Cortex of kidney (tissue), 1 donor: ENCODE measurements at places on chromosomes 13 and 19.

DNA sequence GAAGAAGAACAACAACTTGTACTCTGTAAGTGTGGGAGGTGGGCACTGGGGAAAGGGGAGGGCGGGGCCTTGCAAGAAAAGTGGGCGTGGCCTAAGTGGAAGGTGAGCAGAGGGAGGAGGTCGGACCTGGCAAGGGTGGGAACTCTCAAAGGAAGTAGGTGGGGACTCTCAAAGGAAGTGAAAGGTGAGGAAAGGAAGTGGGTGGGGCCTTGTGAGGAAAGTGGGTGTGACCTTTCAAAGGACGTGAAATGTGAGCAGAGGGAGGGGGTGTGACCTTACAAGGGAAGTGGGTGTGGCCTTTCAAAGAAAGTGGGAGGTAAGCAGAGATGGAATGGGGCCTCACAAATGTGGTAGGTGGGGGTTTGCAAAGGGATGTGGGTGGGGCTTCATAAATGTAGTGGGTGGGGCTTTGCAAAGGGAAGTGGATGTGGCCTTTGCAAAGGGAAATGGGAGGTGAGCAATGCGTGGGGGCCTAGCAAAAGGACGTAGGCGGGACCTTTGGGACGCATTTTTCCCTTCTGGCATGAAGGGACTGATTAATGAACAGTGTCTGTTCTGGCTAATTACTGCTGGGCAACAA lies 25.9 kb downstream of the ACSBG2 start:
- DNase-seq, result no peak

DNA sequence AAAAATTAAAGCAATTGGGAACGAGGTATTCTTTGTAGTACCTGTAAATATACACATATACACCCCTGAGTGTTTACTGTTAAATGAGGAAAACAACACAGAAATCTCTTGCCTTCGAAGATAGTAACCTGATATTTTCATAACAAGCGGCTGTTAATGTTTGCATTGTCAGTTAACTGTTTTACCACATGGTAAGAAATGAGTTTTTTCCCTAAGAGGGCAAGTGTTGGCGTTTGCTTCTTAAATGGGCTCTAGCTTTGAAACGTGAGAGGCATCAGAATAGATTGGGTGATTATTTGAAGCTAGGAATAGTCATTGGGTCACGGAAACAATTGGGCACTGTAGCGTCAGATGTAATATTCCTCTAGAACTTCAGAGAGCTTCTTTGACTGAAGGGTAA lies 22.0 kb upstream of the UPF3A start:
- no peak for DNase-seq

- no peak for DNase-seq
Observed at GRCh38 chr13:28657784-28658538, 969 bp upstream of the POMP start.

GRCh38 chr19:16970821-16971220 lies 55.8 kb downstream of the CPAMD8 start:
- DNase-seq, result no peak

- no peak for DNase-seq
Observed at GRCh38 chr13:80341756-80342370, 937 bp upstream of the SPRY2 start.

- DNase-seq, result no peak
Observed at GRCh38 chr13:42594481-42595252, 20.7 kb downstream of the TNFSF11 start.

DNA sequence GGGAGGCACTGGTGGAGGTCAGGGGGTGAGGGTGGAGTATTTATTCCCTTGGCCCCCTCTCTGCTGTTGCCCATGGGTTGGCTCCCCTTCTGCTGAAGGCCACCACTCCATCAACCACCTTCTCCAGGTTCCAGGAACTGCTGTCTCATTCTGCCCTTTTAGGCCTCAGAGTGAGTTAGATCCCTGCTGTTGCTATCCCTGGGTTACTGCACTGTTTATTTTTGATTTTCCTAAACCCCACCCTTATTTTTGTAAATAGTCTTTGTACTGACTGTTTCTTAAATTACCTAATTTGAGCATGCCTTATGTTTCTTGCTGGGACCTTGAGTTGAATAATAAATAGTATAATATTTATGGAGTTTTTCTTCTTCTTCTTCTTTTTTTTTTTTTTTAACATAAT lies 132.8 kb downstream of the RGCC start:
- DNase-seq, result no peak

DNA sequence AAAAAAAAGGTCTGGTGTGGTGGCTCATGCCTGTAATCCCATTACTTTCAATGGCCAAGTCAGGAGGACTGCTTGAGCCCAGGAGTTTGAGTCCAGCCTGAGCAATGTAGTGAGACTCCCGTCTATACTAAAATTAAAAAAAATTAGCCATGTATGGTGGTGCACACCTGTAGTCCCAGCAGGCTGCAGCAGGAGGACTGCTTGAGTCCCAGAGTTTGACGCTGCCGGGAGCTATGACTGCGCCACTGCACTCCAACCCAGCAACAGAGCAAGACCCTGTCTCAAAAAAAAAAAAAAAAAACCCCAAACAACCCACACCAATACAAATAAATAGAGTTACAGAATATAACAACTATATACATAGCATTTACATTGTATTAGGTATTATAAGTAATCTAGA lies 65.7 kb downstream of the MICU2 start:
- DNase-seq, result no peak

DNA sequence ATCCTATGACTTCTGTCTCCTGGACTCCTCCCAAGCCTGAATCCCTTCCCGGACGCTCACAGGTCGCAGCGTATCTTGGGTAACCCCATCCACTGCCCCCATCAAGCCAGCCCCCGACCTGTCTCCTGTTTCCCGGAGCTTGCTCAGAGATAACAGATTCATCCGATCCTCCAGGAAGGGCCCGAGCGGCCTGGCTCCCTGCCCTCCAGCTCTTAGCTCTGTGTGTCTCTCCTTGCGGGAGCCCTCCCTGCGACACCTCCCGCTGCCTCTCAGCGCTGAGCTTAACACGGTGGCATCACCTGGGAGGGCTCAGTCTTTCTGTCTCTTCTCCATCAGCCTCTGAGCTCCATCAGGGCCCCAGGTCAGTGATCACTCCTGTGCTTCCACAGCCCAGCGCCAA lies 4.3 kb upstream of the TMEM255B start:
- no peak for DNase-seq

- no peak for DNase-seq
Observed at GRCh38 chr19:47096721-47097120, 16.9 kb downstream of the ZC3H4 start.

GRCh38 chr19:8108560-8109445 lies 40.6 kb downstream of the FBN3 start:
- DNase-seq, result no peak

DNA sequence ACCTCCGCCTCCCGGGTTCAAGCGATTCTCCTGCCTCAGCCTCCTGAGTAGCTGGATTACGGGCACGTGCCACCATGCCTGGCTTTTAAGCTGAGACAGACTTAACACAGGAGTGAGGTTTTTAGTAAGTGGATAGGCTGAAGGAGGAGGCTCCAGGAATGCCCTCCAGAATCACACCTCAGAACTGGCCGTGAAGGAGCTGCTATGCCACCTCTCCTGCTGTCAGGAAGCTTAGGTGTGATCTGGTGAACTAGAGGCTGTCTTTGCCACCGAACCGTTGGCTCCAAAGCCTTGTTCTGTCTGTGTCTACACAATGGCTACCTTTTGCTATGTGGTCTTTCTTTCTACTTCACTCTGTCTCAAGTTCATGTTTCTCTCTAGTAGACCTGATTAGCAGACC lies 4.2 kb downstream of the PDCD2L start:
- no peak for DNase-seq

DNA sequence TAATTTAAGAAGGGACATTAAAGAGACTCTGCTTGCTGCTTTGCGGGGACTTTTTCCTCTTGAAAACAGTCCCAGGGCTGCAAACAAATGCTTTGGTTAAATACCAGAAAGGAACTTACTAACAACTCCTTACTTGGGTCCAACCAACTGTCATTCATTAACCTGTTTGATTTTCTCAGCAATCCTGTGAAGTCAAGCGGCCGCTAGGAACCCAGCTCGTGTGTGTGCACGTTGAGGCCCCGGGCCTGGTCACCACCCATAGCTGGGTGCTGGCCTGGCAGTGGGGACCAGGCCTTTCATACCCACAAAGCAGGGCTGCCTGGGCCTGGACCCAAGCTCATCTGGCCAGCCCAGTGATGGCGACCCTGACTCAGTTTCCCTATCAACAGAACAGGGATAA lies 50.7 kb downstream of the C1QTNF9 start:
- DNase-seq, result no peak

GRCh38 chr13:42864952-42865767 lies 83.8 kb downstream of the FAM216B start:
- DNase-seq, result no peak
